ENCODE measurements at places on chromosomes 1 and 21.

GRCh38 chr1:248243204-248243603 is 12.0 kb downstream of the OR2M4 start:
- DNase-seq, result no peak

DNA sequence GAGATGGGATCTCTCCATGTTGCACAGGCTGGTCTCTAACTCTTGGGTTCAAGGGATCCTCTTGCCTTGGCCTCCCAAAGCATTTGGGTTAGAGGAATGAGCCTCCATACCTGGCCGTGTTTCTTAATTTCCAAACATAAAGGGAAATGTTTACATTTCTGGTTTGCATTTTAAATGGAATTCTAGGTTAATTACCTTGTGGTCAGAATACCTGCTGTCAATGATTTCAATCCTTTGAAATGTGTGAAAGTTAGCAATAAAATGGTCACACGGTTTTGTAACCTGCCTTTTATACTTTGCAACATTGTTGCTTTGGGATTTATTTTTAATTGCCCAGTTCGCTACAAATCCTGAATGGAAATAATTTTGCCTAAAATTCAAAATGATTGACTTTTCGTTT is 26.3 kb downstream of the AGMAT start:
- DNase-seq, result no peak

DNA sequence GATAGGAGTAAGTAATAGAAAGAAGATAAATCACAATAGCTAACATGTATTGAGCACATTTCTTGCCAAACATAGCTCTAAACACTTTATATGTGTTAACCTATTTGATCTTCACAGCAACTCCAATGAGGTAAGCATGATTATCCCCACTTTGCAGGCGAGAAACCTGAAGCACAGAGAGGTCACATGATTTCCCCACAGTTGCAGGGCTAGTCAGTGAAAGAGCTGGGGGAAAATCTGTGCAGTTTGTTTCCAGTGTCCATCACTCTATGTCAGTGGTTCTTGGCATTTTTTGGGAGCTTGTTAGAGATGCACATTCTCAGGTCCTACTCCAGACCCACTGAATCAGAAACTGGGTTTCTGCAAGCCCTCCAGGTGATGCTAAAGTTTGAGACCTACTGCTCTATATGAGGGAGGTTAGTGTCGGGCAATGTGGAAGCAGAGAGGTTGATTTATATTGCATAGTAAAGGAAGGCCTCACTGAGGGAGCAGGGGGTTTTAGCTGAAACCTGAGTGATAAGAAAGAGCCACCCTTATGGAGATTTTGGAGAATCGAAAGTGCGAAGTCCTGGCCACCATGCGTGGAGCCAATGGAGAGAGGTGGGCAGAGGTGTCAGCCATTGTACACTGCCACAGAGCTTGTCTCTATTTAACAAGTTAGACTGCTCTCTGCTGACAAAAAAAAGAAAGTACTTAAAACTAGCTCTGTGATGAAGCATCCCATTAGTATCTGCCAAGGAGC is 20.9 kb downstream of the MCOLN3 start:
- no peak for DNase-seq

DNA sequence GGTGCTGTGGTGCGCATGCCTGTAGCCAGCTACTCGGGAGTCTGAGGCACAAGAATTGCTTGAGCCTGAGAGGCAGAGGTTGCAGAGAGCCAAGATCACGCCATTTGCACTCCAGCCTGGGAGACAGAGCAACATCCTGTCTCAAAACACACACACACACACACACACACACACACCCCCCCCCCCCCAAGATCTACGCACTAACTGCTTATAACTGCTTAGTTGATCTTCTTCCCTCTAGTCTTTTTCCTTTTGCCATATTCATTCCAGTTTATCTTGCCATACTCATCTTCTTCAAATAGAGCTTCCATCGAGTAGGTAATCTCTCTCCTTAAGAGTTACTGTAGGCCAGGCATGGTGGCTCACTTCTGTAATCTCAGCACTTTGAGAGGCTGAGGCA is 20.9 kb downstream of the EPB41 start:
- no peak for DNase-seq

DNA sequence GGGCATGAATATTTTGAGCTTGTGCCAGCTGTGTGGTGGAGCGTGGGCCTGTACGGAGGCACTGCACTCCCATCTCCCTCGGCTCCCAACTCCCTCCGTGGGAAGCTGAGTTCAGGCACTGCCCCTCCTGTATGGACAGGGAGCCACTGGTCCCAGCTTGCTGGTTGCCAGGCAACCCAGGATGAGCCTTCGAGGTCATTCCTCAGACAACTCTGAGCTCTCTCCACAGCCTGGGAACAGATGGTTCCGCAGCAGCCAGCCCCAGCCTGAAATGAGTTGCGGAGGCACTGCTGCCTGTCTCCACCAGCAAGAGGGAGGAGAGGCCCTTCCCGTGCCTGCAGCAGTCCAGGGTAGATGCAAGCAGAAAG is 58.4 kb upstream of the TENT5B start:
- peak; percentile 62 for DNase-seq

- DNase-seq, result no peak
Measured at GRCh38 chr21:26169611-26170470, 729 bp downstream of the APP start.

- DNase-seq, result no peak
Measured at GRCh38 chr1:91784191-91784590, 101.8 kb downstream of the TGFBR3 start.

DNA sequence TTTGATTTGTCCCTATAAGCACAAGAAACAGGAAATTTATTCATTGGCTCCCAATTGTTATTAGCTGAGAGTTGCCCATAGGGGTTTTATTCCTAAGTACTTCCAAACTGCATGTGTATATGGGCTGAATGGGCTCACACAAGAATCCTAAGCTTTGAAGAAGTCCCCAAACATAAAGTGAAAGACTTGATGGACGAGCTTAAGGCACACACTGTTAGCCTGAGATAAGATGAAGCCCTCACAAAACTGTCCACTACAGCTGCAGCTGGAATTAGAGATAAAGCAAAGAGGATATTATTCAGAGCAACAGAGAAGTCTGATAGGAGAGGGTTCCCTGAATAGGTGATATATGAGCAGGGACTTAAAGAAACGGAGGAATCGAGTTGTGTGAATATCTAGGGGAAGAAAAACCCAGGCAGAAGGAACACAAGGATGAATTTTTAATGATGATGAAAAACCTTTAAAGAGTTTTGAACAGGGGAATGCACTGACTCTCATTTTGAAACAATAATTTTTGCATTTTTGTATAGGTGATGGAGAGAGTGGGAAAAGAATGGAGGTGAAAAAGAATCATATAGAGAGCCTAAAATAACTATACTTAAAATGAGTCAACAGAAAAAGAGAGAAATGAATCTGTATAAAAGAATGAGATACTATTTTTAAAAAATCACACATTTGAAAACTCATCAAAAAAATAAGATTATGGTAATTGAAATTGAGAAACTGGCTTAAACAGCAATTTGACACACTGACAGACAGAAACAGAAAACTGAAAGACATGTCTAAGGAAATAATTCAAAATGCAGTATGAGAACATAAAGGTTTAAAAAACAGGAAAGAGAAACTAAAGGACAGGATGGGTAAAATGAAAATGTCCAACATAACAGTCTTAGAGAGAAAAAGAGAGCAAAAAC is 133.6 kb upstream of the POGK start:
- DNase-seq, result no peak

DNA sequence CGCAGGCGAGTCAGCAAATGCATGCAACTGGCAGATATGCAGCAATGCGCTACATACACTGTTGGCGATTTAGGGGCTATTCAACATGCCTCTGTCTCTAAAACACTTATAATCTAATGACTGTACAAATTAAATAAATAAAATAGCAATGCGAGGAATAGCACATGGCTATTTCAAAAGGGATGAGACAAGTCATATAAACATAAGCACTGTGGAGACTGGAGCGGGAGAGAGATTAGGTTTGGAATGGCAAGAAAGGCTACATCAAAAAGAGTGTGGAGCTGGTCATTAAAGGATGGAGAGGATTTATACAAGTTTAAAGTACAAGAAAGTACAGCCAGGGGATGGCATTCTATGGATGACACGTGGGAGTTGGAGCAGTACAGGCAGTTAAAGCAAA is 523.5 kb upstream of the CAMK1G start:
- DNase-seq, result no peak

DNA sequence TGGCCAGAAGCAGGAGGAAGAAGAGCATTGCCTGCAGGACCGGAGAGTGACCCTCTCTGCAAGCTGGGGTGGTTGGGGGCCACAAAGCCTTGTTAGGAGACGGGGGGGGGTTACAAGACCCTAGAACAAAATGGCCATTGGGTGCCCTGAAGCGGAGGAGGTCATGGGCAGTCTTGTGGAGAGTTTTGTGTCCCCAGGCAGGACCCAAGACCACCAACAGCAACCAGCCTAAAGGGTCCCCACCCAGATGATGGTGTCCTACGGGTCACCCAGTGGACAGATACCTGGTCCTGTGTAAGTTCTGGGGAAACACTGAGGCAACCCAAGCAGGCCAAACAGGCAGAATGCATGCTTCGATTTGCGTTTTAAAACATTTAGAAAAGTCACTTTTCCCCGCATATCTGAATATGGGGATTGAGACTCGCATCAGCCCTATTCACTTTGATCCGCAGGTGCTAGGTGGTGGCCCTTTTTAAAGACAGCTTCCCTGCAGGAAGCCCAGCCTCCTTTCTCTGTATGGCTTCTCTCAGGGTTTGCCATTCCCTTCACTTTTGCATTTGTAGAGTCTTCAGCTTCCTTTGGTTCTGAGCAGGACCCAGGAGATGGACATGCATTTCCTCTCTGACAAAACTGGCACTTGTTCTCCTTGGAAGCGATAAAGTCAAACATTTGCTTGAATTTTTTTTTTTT is 21.1 kb downstream of the GNG4 start:
- no peak for DNase-seq

DNA sequence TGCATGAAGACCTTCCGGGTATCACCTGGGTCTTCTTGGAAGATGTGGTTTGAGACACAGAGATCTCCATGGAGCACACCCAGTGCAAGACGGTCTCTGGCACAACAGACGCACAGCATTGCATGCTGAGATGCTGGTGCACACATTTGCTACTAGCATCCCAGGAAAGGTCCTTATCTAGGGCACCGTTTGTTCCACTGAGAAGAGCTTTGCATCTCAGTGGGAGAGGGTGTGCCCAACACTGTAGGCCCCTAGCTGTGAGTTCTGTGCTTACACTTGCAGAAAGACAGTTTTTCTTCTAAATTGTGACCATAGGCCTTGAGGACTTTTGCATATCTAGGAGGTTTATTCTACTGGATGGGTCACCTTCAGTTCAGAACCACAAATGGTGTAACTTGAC is 554.1 kb downstream of the MATN1 start:
- no peak for DNase-seq

DNA sequence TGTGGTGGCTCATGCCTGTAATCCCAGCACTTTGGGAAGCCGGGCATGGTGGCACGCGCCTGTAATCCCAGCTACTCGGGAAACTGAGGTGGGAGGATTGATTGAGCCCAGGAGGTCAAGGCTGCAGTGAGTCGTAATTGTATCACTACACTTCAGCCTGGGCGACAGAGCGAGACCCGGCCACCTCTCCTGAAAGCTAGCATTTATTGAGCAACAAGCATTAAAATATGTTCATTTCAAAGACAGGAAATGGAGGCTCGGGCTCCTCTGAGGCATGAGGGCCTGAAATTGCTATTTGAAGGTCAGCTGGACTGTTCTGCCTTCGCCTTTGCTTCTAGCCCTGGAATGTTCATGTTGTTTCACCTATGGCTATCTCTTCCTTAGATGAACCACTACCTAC is 34.5 kb downstream of the SPATA21 start:
- DNase-seq, result no peak

GRCh38 chr1:30680879-30681278 is 42.5 kb downstream of the MATN1 start:
- DNase-seq, result no peak

GRCh38 chr1:228306275-228307217 is 98.7 kb downstream of the OBSCN start:
- DNase-seq, result no peak

DNA sequence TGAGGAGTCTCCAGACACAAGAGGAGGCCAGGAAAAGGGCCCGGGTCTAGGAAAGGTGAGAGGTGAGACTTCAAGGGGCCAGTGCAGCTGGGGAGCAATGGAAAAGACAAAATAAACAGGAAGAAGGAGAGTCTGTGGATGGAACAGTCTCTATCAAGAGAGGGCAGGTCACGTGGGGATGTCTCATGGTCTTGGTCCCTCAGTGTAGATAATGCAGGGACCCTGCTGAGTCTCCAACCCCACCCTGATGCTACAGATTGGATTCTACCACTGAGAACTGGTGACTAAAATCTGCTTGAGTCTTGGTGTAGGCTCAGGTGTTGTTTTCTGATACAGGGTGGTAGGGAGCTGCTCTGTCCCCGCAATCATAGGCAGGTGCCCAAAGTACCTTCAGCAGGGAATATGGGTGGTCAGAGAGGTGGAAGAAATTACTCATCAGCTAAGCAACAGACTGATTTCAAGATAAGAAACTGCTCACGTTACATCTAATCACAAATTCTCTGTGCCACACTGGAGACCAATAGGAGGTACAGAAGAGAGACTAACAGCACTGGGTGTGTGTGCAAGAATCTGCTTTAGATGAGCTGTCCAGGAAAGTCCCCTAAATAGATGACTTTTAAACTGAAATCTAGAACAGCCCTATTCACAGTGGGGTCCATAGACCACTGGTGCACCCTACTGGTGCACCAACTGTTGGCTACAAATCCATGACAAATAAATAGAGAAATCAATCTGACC is 101.5 kb upstream of the TLR5 start:
- no peak for DNase-seq

DNA sequence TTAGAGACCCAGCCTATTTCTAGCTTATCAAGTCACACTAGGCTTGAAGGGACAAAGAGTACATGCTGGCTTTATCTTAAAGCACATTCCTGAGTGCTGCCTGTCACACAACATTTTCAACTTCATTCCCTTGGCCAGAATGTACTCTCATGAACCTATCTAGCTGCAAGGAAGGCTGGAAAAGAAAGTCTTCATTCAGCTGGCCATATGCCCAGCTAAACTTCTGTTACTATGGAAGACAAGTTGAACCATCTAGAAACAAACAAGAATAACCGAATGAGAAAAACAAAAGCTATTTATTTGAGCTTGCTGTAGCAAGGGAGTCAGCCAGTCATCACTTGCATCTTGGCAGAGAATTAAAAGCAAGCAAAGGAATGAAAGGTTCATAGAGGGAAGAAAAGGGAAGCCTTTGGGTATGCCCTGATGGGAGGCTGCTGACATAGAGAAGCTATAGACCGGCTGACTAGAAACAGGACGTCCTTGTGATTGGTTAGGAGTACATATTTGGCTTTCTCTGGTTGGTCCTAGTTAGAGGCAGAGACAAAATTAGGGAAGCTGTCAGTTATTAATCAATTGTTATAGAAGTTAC is 108.4 kb downstream of the NEK7 start:
- no peak for DNase-seq

Measured in D721Med (cell line).